Large intestine (tissue), 12 donors: ENCODE measurements at places on chromosomes 1 and 21. TPM values are rescaled to one million over a fixed set of nuclear protein-coding genes. Genes with fewer than 3 reads are reported as not detected.

DNA sequence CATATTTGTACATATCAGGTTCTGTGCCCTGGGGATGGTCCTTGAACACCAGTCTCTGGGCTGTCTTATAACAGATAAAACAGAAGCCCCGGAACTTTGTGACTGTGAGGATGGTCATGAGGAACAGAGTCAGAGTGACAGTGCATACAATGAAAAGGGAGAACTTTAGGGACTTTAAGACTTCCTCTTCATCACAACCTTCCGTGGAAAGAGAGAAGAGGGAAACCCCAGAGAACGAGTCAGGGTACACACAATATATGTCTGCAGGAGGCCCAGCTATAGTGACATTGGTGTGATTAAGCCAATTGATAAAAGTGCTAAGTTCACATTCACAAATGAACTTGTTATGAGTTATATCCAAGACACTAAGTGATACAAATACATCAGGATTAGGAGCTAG lies 32.1 kb downstream of the TLR5 start:
- peak; percentile 36 for DNase-seq
- H3K4me1 ChIP-seq: peaks cover 17% of the 10 kb centered on the region
- no peaks in the 10 kb centered on the region for H3K36me3 ChIP-seq

- DNase-seq: no peak
- H3K4me3 ChIP-seq: no peak overlapping the region
- no peaks in the 10 kb centered on the region for H3K36me3 ChIP-seq
- H3K4me1 ChIP-seq: peaks cover 6% of the 10 kb centered on the region
Observed at GRCh38 chr1:46171351-46171750, 3.5 kb upstream of the TSPAN1 start.

DNA sequence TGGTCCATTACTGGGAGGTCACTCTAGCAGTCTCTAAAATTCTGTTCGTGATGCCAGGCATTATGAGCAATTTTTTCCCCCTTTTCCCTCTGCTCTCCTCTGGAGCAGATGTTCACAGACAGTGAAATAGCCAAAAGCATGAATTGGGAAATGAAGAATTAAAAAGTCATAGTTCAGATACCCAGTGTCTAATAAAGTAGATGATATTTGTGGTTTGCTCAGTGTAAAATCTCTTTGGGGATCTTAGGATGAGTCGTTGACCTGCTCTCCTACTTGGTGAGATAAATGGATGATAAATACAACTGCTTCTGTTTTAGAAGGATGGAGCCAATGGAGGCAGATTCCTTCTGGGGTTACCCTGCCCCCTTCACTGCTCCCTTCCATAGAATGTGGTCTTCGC lies 56.3 kb downstream of the KIAA0040 start:
- H3K4me1 ChIP-seq: no peaks in the 10 kb centered on the region
- H3K36me3 ChIP-seq: no peaks in the 10 kb centered on the region
- no peak overlapping the region for H3K4me3 ChIP-seq
- no peak for DNase-seq
- no peak overlapping the region for H3K27ac ChIP-seq

DNA sequence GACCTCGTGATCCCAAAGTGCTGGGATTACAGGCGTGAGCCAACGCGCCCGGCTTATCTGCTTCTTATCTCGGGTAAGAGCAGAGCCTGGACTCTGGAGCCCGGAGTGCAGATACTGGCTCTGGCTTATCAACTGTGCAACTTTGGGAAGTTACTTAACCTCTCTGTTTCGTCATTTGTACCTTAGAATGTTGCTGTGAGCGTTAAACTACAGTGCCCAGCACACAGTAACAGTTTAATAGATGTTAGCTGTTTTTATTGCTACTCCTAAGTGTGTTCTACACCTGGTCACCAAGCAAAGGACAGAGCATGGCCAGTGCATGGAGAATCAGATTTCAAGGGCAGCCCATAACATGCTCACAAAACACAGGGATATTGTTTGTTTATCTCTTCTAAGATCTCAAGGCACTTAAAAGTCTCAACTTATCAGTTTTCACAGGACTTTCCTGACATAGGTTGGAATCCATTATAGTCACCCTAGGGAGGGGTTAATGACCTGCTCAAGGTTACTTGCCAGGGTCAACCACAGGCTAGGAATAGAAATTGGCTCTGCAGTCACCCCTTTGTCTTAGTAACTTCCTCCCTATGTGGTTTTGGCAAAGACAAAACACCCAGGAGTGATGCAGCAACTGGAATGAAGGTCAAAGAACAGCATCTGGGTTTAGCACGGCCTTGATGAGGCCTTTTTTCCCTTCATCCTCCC lies 22.5 kb upstream of the SRP9 start:
- no peaks in the 10 kb centered on the region for H3K36me3 ChIP-seq
- no peaks in the 10 kb centered on the region for H3K27me3 ChIP-seq
- peak; percentile 84 for DNase-seq
- no peak overlapping the region for H3K4me3 ChIP-seq
- peaks cover 7% of the 10 kb centered on the region for H3K4me1 ChIP-seq

DNA sequence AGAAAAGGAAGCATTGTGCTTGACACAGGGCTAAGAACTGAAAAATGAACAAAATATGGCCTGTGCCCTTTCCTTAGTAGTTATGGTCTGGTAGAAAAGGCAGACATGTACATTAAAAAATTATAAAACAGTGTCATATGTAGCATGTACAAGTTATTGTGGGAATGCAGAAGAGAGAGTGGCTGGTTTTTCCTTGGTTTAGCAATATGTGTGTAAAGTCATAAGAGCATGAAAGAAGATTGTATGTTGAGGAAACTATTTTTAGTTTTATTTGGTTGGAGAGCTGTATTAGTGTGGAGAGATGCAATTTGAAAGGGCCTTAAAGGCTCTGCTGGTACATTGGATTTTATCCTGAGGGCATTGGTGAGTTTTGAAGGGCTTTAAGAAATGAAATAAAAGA lies 145.8 kb downstream of the PDE4B start:
- no peaks in the 10 kb centered on the region for H3K36me3 ChIP-seq
- H3K4me3 ChIP-seq: no peak overlapping the region

- H3K36me3 ChIP-seq: no peaks in the 10 kb centered on the region
- H3K4me3 ChIP-seq: no peak overlapping the region
Observed at GRCh38 chr1:162233066-162233465, 143.6 kb downstream of the SPATA46 start.

DNA sequence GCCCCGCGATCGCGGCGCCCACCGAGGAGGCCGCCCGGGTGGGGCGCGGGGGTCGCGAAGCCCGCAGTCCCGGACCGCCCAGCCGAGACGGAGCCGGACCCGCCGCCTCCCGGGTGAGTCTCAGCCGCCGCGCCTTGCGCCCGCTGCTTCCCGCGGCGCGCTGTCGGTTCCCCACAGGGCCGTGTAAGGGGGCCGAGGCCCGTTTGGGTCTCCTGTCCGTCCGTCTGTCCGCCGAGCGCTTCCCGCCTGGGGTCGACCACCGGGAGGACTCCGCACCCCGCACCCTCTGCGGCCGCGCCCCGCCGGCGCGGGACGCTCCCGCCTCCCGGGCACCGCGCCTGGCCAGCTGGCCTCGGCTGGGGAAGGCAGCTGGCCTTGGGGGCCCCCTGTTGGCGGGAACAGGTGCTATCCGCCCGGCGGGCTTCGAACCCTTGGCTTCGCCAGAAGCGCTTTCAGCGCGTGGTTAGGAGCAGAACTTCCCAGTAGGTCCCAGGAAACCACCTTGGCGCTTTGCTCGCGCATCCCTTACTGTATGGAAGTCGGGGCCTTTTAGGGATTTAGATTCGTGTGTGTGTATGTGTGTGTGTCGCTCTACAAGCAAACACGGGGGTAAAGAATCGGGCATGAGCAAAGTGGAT lies 414 bp downstream of the TMEM51 start:
- H3K27ac ChIP-seq: peak overlapping the region; percentile 89
- DNase-seq: no peak
- H3K4me3 ChIP-seq: peak overlapping the region; percentile 87
- peaks cover 54% of the 10 kb centered on the region for H3K4me1 ChIP-seq
- H3K27me3 ChIP-seq: no peaks in the 10 kb centered on the region
- peaks cover 14% of the 10 kb centered on the region for H3K36me3 ChIP-seq

DNA sequence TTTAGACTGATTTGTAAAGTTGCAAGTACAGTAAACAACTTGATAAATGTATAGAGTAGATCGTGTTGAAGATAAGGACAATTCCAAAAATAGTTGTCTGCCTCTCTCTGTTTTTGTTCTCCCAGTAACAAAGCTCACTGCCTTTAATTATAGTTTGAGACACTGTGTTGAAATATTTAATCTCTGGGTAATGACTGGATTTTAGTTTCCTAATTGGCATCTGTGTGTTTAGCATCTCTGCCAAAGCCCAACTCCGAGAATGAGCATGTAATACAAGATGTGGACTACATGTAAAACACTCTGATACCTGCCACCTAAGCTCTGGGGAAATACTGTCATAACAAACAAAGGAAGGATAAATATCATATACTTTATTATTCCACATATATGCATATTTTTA lies 27.7 kb upstream of the SDE2 start:
- no peak for DNase-seq
- H3K27me3 ChIP-seq: no peaks in the 10 kb centered on the region
- H3K27ac ChIP-seq: no peak overlapping the region
- no peaks in the 10 kb centered on the region for H3K36me3 ChIP-seq
- H3K4me3 ChIP-seq: no peak overlapping the region

DNA sequence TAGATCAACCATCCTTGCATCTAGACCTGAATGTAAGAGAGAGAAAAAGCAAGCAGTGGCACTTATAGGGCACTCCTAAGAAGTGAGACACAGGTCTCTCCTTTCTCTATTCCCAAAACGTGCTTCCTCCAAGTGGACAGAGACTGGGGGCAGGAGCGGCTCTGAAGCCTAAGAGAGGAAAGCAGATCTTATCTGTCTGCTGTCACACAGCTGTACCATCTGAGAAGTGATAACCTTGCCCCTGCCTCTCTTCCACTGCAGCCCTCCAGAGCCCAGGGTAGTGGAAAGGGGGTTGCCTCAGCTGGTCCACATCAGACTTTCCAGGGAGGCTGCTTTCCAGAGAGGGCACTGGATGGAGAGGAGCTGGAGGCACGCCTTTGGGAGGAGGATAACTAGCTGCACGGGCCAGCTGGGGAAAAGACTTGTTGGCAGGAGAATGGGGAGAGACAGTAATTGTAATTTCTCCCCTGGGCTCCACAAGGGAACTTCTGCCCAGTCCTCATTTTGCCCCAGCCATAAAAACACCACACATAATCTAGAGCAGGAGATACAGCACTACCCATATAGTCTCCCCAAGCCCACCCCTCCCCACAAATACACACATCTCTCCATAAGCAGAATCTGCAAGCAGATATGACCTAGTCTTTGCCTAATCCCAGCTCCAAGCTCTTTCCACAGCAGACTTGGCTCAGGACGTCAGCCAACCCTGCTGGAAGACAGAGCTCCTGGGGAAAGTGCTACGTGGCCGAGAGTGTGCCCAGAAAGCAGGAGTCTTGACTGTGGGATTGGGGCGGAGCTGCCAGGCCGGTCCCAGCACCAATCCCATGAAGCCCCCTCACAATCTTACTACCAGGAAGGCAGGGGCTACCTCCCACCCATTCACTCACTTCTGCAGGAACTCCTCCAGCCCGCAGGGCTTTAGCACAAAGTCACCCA lies 31.2 kb downstream of the PIK3C2B start:
- DNase-seq: no peak
- no peaks in the 10 kb centered on the region for H3K27me3 ChIP-seq
- H3K4me3 ChIP-seq: no peak overlapping the region
- H3K27ac ChIP-seq: no peak overlapping the region
- peaks cover 5% of the 10 kb centered on the region for H3K4me1 ChIP-seq

DNA sequence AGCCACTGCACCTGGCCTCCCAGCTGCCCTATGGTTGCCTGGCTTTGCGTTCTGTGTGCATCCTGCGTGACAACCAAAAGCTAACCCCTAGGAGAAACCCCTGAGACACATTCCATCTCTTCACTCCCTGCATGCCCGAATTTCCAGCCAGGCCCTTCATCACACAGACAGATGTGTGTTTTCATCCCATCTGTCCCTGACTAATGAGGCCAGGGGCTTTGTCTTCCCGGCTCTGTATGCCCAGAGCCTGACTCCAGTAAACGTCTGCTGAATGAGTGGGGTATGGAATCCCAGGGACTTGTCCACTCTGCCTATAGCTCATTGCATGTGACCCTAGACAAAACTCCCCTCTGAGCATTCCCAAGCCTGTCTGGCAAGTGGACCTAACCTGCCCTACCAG lies 9.6 kb downstream of the ESPN start:
- no peaks in the 10 kb centered on the region for H3K36me3 ChIP-seq
- peaks cover 15% of the 10 kb centered on the region for H3K27me3 ChIP-seq
- H3K4me1 ChIP-seq: no peaks in the 10 kb centered on the region
- H3K27ac ChIP-seq: no peak overlapping the region
- H3K4me3 ChIP-seq: no peak overlapping the region

GRCh38 chr1:2826736-2827292 lies 25.3 kb upstream of the TTC34 start:
- H3K4me3 ChIP-seq: no peak overlapping the region
- DNase-seq: no peak
- no peaks in the 10 kb centered on the region for H3K4me1 ChIP-seq

DNA sequence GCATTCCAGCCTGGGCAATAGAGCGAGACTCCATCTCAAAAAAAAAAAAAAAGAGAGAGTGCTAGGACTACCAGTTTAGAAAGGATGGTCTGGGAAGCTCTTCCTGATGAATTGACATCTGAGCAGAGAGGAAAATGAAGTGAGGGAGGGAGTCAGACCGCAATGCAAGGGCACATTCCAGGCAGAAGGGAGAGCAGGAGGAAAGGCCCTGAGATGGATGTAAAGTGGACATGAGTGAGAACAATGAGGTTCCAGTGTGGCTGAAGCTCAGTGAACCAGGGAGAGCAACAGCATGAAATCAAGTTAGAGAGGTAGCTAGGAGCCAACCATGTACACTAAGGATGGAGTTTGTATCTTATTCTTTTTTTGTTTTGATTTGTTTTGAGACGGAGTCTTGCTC lies 55.9 kb upstream of the SPOCD1 start:
- H3K4me1 ChIP-seq: peaks cover 8% of the 10 kb centered on the region
- no peak overlapping the region for H3K4me3 ChIP-seq
- H3K36me3 ChIP-seq: no peaks in the 10 kb centered on the region
- no peak overlapping the region for H3K27ac ChIP-seq
- no peaks in the 10 kb centered on the region for H3K27me3 ChIP-seq
- no peak for DNase-seq

- H3K27ac ChIP-seq: no peak overlapping the region
- no peak overlapping the region for H3K4me3 ChIP-seq
- H3K27me3 ChIP-seq: no peaks in the 10 kb centered on the region
- H3K4me1 ChIP-seq: no peaks in the 10 kb centered on the region
Observed at GRCh38 chr21:43355266-43355924, 71.5 kb downstream of the SIK1 start.

- H3K27me3 ChIP-seq: no peaks in the 10 kb centered on the region
- no peak overlapping the region for H3K4me3 ChIP-seq
- no peak overlapping the region for H3K27ac ChIP-seq
- no peaks in the 10 kb centered on the region for H3K36me3 ChIP-seq
Observed at GRCh38 chr1:225602590-225603206, 50.2 kb downstream of the ENAH start.

- no peak overlapping the region for H3K4me3 ChIP-seq
- H3K27me3 ChIP-seq: no peaks in the 10 kb centered on the region
- H3K27ac ChIP-seq: no peak overlapping the region
- H3K36me3 ChIP-seq: peaks cover 51% of the 10 kb centered on the region
- H3K4me1 ChIP-seq: peaks cover 27% of the 10 kb centered on the region
- DNase-seq: no peak
Observed at GRCh38 chr1:26469558-26469957, 2.7 kb upstream of the HMGN2 start.

- peaks cover 5% of the 10 kb centered on the region for H3K4me1 ChIP-seq
- H3K27ac ChIP-seq: no peak overlapping the region
- peaks cover 38% of the 10 kb centered on the region for H3K36me3 ChIP-seq
- no peak overlapping the region for H3K4me3 ChIP-seq
- no peak for DNase-seq
Observed at GRCh38 chr1:20497506-20497905, 10.4 kb downstream of the MUL1 start.

Gene CELA2A
- 0.18 TPM for polyA plus RNA-seq

Gene YRDC
- 14.7 TPM for polyA plus RNA-seq

Gene CDC73
- 23.7 TPM for polyA plus RNA-seq

Gene WNT4
- polyA plus RNA-seq: 2.2 TPM

Gene NPPA
- 1.8 TPM for polyA plus RNA-seq

Gene S100A8
- 2.5 TPM for polyA plus RNA-seq

Gene TNFRSF4
- polyA plus RNA-seq: 1.1 TPM
